GM23248 (cell line): ENCODE measurements at places on chromosomes 11 and 22.

DNA sequence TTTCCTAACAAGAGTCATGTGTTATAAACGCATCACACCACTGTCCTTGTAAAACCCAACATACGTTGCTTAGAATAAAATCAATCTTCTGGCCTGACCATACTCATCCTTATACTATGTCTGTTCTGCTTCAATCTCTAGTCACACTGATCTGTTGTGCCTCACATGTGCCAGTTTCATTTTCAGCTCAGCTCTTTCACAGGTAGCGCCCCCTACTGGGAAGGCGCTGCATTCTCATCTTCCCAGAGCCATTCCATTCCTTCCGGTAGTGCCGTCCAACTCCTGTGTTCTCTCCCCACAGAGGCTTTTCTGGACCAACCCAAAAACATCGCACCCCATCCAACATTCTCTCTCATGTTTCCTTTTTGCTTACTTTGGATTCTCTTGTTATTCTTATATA lies 22.2 kb downstream of the CASP5 start:
- peak; percentile 12 for DNase-seq

- no peak for DNase-seq
Observed at GRCh38 chr22:39575552-39575825, 4.9 kb downstream of the CACNA1I start.

DNA sequence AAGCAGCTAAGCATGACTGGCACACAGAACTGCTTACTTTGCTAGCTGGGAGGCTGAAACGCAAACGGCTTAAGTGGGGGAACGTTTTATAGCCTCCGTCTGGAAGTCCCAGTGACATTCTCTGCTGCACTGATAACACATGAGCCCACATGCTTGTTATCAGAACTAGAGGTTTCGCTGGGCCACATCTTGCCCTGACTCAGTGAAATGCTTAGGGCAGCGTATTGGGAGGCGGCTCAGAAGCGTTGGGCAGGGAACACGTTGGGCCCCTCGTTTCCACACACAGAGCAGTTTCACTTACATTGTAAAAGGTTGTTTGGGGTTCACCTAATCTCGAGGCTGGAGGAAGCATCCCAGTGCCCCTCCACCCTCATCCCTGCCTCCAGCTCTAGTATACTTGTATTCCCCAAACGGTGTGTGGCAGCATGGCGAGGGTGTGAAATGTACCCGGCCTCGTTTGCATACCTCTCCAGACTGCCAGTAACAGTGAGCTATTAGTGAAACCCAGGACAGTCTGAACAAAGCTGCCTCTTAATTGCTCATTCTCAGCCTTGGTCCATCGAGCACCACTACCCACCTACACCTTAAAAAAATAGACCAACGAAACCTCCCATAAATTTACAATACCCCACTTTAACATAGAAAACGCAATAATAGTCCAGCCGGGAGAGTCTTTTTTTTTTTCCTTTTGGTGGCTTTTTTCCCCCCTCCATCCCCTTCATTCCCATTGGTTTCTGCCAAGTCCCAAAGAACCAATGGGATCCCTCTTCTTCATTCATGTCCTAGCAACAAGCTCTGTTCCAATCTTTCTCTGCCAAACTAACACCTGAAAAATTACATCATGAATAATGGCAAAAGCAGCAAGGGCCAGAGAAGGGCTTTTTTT lies 218.8 kb upstream of the SORL1-AS1 start:
- peak; percentile 14 for DNase-seq

DNA sequence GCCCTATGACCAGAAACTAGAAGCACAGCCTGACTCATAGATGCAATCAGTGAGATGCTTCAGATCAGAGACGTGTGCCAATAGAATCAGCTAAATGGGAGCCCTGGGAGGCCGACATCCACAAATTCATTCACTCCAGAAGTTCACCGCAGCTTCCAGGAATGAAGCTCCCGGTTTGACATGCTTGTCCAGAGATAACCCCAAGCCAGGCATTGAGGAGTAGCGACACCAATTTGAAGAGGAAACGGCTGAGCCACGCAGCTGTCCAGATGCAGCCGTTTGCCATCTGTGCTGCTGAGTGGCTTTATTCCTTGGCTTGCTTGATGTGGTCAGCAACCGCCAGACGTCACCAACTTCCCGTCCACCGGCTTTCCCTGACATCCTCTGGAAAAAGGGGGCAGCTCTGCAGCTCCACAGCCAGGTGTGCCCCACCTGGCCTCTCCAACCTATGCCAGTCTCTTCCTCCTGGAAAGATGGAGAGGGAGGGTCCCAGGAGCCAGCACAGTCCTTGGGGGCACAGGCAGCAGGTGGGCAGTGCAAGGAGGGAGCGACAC lies 123.9 kb upstream of the OPCML start:
- DNase-seq = no peak

- no peak for DNase-seq
Observed at GRCh38 chr11:114857281-114857680, 179.0 kb downstream of the NXPE2 start.

DNA sequence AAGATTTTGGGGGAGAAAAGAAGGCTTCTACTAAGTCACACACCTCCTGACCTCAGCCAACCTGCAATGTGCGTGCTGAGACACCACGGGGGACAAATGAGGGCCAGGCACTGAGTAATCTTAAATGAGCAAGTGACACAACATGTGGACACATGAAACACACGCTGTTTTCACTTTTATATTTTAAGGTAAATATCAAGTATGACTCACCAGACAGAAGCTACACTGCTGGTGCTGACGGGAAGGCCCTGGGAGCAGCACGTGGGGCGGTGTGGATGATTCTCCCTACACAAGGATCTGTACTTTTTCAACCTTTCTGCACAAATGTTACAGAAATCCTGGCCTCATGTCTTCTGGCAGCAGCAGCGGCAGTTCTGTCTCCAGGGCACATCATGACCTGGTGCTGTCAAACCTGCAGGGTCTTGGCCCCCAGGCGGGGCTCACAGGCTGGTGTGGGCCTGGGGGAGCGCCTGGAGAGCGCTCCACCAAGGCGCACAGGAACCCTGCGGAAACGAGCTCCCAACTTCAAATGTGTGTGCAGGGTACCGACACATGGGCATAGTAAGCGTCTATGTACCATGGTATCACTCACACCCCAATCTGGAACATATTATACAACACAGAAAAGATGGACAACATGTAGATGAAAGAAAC lies 61.7 kb downstream of the DGCR2 start:
- DNase-seq = peak; percentile 41

DNA sequence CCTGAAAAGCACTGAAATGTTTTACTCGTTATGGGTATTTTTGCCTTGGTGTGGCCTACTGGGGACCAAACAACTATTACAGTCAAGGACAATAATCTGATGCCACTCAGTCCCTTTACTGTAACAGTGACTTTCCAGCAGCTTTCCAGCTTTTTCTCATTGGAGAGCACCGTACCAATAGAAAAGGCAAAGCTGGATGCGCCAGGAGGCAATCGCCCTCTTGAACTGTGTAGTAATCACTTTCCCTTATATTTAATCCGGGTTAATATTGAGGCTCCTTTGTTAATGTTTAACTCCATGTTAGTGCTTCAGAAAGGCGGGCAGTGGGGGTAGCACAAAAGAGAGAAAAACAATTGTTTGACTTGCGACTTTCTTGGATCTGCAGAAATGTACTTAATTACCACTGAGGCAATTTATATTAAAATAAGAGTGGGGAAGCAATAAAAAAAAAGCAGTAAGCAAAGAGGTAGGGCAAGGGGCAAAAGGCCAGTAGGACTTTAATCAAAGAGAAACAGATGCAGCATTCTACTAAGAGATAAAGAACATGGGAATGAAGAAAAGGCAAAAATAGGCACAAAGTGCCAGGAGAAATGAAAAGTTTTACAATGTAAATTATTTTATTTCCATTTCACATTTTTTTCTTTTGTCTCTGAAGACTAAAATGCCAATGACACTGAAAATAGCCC lies 81.6 kb downstream of the LRRC4C start:
- no peak for DNase-seq

DNA sequence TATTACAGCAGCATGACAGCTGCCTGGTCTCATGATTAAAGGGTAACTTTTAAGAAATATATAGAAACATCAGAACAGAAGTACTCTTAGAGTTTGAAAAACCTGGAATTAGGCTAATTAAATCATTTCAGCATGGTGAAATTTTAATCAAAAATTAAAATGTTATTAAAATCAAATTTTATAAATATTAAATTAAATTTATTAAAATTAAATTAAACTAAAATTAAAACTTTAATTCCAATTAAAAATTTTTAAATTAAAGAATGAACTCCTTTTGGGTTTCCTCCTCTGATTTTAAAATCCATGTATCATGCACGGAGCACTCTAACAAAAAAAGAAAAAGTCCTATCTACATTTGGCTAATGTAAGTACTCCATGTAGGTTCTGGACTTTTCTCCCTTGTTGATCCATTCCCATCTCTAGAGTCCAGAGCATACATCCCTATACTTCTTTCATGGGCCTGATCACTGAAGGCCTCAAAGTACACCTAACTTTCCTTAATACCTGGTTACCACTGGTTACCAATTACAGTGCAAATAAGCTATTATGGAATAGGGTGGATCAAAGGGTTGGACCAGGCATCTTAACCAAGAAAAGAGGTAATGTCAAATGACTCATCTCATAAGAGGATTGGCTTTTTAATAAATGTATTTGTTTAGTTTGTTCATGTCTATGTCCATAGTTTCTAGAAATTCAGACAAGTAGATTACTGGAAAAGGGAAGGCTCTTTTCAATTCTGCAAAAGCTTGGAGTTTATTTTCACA lies 48.4 kb upstream of the MUC15 start:
- no peak for DNase-seq

- DNase-seq = no peak
Observed at GRCh38 chr22:38966380-38966702, 8.9 kb downstream of the APOBEC3A start.

GRCh38 chr11:11441516-11441915 lies 88.5 kb upstream of the CSNK2A3 start:
- no peak for DNase-seq

DNA sequence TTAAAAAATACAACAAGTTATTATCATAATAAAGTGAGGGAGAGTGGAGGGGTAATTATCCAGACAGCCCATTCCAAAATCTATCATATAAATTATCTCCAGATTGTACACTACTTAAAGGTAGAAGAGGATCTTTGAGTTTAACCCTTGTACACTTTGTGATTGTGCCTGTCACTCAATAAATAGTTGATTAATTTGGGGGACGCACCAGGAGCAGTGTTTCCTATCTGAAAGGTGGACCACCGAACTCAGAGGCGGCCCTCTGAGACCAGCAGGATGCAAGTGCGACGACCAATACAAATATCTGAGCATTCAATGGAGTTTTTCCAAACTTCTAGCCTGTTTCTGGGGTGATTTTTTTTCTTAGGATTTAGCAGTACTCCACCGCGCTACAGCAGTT lies 1.1 kb upstream of the CECR2 start:
- DNase-seq = no peak

DNA sequence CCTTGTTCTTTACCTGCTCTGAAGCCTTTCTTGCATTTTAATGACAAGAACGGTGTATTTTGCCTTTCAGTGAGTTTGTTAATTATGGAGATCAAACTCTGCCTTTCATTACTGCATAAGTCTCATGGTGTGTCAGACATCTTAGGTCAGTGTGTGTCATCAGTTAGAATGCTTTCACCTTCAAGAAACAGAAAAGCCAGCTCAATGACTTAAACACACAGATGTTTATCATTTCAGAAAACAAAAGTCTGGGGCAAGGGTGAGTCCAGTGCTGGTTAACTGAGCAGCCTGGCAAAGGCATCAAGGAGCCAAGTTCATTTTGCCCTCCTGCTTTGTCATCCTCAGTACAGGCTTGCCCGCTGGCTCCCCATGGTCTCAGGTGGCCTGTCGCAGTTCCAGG lies 54.5 kb downstream of the PACS1 start:
- peak; percentile 88 for DNase-seq

DNA sequence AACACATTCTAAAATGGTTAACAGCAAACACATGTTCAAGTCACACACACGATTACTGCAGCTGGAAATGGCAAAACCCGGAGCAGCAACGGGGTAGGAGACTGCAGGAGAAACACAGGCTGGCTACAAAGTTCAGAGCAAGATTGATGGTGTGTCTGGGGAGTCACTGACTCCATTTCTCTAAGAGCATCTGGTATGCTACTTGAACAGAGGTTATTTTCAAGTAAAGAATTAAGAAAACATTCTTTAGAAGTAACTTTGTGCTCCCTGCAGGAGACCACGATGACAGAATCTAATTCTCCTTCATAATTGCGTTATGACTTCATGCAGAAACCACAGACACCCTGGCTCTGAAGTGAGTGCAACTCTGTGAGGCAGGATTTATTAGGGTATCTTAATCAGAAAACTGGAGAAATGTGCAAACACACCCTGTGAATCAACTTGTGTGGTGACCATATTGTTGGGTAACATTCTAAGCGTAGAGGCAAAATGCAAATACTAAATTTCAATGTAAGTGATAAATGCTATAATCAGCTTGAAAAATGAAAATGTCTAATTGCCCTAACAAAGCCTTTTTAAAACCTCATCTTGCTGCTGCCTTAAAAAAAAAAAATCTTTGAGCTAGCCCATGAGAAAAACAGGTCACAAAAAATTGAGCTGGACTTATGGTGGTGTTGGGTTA lies 303.0 kb downstream of the CADM1 start:
- peak; percentile 87 for DNase-seq

DNA sequence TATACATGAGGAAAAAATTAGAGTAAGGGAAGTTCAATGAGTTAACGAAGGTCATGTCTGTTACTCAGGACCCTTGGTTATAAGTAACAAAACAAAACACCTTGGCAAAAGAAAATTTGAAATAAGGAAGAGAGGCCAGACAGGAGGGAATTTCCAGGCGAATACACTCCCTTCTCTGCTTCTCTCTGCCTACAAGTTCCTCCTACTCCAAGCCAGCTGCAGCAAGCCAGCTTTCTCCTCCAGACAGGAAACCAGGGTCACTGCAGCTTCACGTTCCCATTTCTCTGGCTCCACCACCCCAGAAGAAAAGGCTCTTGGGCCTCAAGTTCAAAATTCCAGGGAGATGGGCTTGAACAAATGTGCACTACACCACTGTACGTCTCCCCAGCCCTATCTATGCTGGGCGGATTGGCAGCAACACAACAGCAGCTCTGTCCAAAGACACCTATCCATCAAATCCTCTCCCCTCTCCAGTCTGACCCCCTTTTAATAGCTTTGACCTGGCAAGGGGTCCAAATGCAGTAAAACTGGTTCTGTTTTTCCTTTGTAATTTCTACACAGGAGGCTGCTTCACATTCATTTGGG lies 27.7 kb downstream of the SMCO4 start:
- no peak for DNase-seq

DNA sequence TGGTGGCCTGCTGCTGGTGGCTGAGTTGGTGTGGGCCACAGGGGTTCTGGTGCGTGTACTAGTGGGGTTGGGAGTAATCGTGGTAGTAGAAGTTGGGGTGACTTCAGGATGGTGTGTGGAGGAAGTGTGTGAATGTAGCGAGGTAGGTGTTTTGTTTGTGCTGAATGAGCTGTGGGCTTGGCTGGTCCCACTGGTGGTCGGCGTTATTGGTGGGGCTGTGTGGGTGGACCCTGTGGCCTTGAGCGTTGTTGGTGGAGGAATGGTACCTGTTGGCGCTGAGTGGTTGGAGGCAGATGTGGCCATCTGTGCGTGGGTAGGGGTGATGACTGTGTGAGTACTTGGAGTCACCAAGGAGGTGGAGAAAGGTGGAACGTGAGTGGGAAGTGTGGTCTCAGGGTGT lies 18.4 kb downstream of the MUC6 start:
- DNase-seq = no peak

GRCh38 chr22:37742376-37743171 lies 45.7 kb downstream of the TRIOBP start:
- DNase-seq = peak; percentile 94

GRCh38 chr22:39408173-39408572 lies 8.6 kb downstream of the TAB1 start:
- peak; percentile 57 for DNase-seq

GRCh38 chr11:65204143-65204542 lies 22.4 kb downstream of the CAPN1 start:
- no peak for DNase-seq
